Activated naive CD4-positive, alpha-beta T cell treated with anti-CD3 and anti-CD28 coated beads for 36 hours (primary cell): ENCODE measurements at places on chromosomes 4 and X. TPM values are rescaled to one million over a fixed set of nuclear protein-coding genes. Genes with fewer than 3 reads are reported as not detected.
A peak's percentile ranks its signal among the peaks of the same experiment; 100 is the strongest.

DNA sequence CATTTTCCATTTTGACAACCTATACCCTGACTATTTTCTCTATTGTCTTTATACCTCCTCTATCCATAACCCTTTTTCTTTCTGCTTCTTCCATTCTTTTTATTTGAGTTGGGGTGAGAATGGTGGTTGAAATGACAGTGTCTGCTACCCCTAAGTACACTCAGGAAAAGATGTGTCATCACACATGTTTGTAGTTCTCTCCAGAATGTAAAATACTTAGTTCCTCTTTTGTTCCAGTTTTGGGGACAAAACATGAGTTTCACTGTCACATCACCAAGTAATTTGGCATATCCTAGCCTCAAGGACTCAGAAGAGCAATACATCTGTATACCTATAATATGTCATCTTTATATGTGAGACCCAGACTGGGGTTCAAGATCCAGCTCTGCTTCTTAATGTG is 90.3 kb downstream of the COMMD8 start:
- DNase-seq: no peak
- H3K4me3 ChIP-seq: no peak overlapping the region
- H3K27me3 ChIP-seq: peaks cover 3% of the 10 kb centered on the region
- no peaks in the 10 kb centered on the region for H3K4me1 ChIP-seq

DNA sequence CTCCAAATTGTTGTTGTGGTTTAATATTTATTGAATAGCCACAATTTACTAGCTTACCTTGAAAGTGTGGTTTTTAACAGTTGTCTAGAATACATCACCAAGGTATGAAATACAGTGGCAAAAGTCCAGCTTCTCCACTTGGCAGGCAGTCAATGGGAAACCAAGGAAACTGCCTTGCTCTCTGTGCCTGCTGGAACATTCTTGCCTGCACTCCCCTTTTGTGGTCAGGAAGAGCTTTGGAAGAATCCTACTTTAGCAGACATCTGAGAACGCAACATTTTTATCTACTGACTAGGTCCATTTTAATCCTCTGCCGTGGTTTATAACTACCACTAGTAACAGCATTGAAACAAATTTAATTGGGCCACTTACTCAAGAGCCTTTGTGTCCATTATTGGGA is 64.5 kb downstream of the TENM3 start:
- H3K27ac ChIP-seq: no peak overlapping the region
- H3K4me3 ChIP-seq: no peak overlapping the region
- DNase-seq: no peak
- no peaks in the 10 kb centered on the region for H3K27me3 ChIP-seq
- no peaks in the 10 kb centered on the region for H3K4me1 ChIP-seq

Gene PDHA2
- total RNA-seq: not detected

GRCh38 chrX:17542123-17542522 is 167.1 kb downstream of the NHS start:
- peaks cover 10% of the 10 kb centered on the region for H3K4me1 ChIP-seq
- H3K27me3 ChIP-seq: no peaks in the 10 kb centered on the region
- no peaks in the 10 kb centered on the region for H3K36me3 ChIP-seq
- H3K27ac ChIP-seq: no peak overlapping the region
- H3K4me3 ChIP-seq: no peak overlapping the region

DNA sequence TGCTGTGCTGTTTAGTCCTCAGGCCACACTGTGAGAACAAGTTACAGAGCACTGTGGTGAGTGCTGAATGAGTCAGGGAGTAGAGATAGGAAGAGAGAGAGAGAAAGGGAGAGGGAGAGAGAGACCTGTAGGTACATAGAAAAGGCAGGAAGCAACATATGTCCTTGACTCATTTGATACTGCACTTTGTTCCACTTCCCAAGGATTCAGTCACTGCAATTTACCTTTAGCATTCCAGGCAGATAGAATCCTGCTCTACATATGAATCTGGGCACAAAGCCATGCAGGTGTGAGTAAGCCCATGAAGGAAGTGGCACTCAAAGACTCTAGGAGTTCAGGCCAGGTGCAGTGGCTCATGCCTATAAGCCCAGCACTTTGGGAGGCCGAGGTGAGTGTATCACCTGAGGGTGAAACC is 1.0 kb upstream of the DAPP1 start:
- H3K27ac ChIP-seq: peak overlapping the region; percentile 94
- peaks cover 63% of the 10 kb centered on the region for H3K4me1 ChIP-seq
- DNase-seq: peak; percentile 30
- H3K4me3 ChIP-seq: peak overlapping the region; percentile 76
- no peaks in the 10 kb centered on the region for H3K27me3 ChIP-seq
- H3K36me3 ChIP-seq: peaks cover 1% of the 10 kb centered on the region

DNA sequence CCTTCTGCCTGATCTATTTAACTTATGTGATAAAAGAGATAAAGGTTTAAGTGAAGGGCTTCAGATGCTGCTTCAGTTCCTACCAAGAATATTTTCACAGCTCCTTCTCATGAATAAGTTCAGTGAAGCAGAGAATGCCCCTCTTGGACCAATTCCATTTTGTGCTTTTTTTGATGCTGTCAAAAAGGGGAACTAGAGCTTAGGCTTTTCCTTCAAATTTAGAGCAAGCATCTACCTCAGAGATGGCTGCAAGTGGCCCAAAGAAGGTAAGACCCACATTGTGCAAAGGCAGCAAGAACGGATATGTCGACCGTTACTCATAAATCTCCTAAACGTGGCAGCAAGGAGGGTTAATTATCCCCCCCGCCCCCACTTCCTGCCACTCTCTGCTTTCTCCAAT is 4.5 kb downstream of the CHRDL1 start:
- H3K27me3 ChIP-seq: peaks cover 11% of the 10 kb centered on the region
- H3K4me1 ChIP-seq: no peaks in the 10 kb centered on the region
- no peaks in the 10 kb centered on the region for H3K36me3 ChIP-seq
- no peak overlapping the region for H3K27ac ChIP-seq
- no peak overlapping the region for H3K4me3 ChIP-seq

- H3K4me3 ChIP-seq: no peak overlapping the region
- H3K36me3 ChIP-seq: no peaks in the 10 kb centered on the region
- no peaks in the 10 kb centered on the region for H3K4me1 ChIP-seq
- H3K27me3 ChIP-seq: no peaks in the 10 kb centered on the region
Observed at GRCh38 chrX:129701624-129702069, 37.1 kb upstream of the XPNPEP2 start.

GRCh38 chr4:71221510-71222466 is 117.0 kb upstream of the SLC4A4 start:
- H3K27ac ChIP-seq: no peak overlapping the region
- no peak overlapping the region for H3K4me3 ChIP-seq
- DNase-seq: no peak
- H3K4me1 ChIP-seq: no peaks in the 10 kb centered on the region

Gene FOXR2
- total RNA-seq: not detected

- H3K4me3 ChIP-seq: no peak overlapping the region
- H3K27me3 ChIP-seq: no peaks in the 10 kb centered on the region
- no peak overlapping the region for H3K27ac ChIP-seq
- H3K4me1 ChIP-seq: no peaks in the 10 kb centered on the region
- no peak for DNase-seq
- no peaks in the 10 kb centered on the region for H3K36me3 ChIP-seq
Observed at GRCh38 chr4:82713856-82714255, 84.7 kb downstream of the SCD5 start.

Gene NLRP2B
- total RNA-seq: not detected

DNA sequence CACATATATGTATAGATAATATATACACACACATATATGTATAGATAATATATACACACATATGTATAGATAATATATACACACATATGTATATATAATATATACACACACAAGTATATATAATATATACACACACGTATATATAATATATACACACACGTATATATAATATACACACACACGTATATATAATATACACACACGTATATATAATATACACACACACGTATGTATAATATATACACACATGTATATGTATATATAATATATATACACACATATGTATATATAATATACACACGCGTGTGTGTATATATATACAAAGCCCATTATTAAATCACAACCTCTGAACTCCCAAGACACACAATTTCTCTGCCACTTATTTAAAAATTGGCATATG is 8.0 kb upstream of the UBE2K start:
- H3K4me1 ChIP-seq: no peaks in the 10 kb centered on the region
- no peak overlapping the region for H3K4me3 ChIP-seq
- H3K27ac ChIP-seq: no peak overlapping the region
- no peak for DNase-seq
- no peaks in the 10 kb centered on the region for H3K27me3 ChIP-seq

Gene MAGEA2B
- total RNA-seq: not detected

Gene CYP2U1
- 1.8 TPM for total RNA-seq

DNA sequence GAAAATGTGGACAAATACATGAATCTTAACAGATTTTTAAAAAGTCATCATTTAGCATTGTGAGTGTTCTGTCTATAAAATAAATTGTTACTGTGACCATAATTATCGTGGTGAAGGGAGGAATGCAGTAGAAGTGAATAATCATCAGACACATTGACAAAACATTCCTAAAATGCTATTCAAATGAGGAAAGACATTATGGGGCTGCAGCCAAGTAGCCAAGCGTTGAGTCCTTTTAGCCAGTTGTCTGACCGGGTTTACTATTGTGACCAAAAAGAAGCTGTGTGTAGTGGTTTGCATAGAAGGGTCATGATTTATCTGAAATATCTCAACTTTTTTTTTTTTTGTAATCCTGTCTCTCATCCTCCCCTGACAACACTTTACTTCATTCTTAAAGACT is 19.5 kb downstream of the WWC2 start:
- no peaks in the 10 kb centered on the region for H3K27me3 ChIP-seq
- no peaks in the 10 kb centered on the region for H3K36me3 ChIP-seq
- no peak overlapping the region for H3K4me3 ChIP-seq

DNA sequence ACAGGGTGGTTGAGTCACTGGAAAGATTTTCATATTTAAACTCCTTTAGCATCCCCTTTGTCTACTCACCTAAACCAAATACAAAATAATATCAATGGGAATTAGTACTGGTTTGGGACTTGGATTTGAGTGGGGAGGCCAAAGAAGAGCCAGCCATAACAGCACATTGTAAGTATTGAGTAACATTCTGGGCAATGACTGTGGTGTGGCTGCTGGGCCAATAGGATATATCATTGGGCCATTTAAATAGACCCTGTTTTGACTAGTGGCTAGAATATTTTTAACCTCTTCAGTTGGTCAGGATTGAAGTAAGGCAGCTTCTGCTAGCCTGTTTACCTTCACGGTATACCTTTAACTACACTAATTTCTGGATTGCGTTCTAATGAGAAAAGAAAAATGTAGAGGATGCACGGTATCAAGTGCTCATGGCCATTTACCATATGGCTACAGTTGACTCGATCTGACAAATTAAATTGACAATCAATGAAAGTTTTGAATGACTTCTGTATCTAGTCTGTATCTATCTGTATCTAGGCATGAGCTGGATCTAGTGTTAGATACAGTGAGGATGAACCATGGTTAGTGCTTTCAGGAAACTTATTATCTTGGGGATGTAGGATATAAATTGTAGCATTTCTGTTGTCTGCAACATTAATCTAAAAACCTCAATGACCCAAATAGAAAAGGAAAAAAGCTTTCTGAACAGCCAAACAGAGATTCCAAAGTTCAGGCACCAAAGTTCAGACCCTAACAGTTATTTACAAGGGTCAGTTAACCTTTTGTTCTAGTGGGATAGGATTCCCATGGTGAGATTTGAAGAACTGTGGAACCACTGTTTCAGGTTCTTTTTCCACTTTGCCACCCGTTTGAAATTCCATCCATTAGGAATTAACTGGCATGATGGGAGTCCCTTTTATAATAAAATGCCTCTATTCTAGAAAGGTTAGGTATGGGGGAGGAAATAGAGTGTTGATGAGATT is 6.8 kb upstream of the ALB start:
- H3K36me3 ChIP-seq: no peaks in the 10 kb centered on the region
- peaks cover 8% of the 10 kb centered on the region for H3K27me3 ChIP-seq
- H3K27ac ChIP-seq: no peak overlapping the region
- H3K4me3 ChIP-seq: no peak overlapping the region
- no peak for DNase-seq
- H3K4me1 ChIP-seq: no peaks in the 10 kb centered on the region

Gene F8A2
- not detected for total RNA-seq

DNA sequence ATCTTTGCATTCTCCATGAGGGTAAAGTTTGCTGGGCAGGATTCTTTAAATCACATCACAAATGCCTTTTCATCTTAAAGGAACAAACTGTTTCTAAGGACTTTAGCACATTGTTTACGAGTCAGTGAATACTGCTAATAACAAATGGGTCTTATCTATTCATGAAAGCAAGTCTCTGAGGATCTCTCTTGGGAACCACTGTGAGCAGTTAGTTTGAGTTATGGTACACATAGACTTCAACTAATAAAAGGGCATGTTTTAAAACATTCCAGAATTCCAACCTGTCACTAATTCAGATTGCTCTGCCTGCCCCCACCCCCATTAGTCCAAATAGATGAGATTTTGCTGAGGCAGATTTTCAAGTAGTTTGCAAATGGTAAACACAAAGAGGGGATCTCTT is 22.3 kb upstream of the GPC3 start:
- no peak overlapping the region for H3K27ac ChIP-seq
- peaks cover 7% of the 10 kb centered on the region for H3K4me1 ChIP-seq
- no peaks in the 10 kb centered on the region for H3K36me3 ChIP-seq
- H3K27me3 ChIP-seq: no peaks in the 10 kb centered on the region
- no peak overlapping the region for H3K4me3 ChIP-seq

DNA sequence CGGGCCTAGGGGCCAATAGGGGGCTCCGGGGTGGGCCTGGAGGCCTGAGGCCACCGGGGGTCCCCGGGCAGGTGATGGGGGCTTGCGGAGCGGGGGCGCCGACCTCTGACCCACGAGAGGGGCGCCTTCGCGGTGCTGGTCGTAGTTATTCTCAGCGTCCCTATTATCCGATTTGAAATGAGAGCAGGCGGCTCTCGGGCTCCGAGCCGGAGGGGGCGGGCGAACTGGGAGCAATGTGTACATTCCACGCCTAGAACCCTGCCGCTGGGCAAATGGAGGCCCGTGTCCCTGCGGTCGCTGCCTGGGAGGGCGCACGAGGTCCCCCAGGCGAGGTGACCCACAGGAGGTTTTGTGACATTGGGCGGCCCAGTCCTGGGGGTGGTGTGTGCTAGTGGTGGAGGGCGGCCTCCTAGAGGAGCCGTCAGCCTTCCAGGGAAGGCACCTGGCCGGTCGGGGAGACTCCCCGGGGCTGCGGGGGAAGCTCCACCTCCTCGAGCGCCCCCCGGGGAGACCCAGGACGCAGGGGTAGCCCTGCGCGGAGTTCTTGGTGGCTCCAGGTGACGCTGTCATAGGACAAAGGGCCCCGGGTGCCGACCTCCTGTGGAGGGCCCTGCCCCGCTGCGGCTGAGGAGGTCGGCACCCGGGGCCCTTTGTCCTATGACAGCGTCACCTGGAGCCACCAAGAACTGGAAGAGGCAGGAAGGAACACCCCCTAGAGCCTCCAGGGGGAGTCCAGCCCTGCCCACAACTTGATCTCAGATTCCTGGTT is 102.6 kb upstream of the PRKX start:
- peak overlapping the region; percentile 61 for H3K27ac ChIP-seq
- H3K4me3 ChIP-seq: peak overlapping the region; percentile 70
- peak; percentile 29 for DNase-seq
- no peaks in the 10 kb centered on the region for H3K27me3 ChIP-seq

Gene NSG1
- total RNA-seq: 1.9 TPM
